Panc1 (cell line): ENCODE measurements at places on chromosomes 1 and 21. TPM values are rescaled to one million over a fixed set of nuclear protein-coding genes. Genes with fewer than 3 reads are reported as not detected.

DNA sequence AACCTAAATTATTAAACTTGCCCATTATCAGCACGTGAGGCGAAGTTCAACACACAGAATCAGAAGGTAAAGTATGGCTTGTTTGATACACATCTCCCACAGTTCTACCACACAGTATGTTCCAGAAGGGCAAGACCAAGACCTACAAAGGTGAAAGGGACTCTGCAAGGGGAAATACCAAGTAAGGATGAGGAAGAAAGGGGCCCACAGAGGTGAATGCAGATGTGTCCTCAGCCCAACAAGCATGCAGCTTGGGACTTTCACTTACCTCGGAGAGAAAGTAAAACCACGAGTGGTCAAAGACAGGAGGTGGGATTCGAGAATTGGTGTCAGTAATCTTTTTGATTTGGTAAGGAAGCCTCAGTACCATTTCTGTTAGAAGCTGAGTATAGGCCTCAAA lies 85.8 kb downstream of the UBR4 start:
- H3K36me3 ChIP-seq: peaks cover 63% of the 10 kb centered on the region
- no peak overlapping the region for H3K27ac ChIP-seq
- DNase-seq: no peak
- H3K27me3 ChIP-seq: no peaks in the 10 kb centered on the region

DNA sequence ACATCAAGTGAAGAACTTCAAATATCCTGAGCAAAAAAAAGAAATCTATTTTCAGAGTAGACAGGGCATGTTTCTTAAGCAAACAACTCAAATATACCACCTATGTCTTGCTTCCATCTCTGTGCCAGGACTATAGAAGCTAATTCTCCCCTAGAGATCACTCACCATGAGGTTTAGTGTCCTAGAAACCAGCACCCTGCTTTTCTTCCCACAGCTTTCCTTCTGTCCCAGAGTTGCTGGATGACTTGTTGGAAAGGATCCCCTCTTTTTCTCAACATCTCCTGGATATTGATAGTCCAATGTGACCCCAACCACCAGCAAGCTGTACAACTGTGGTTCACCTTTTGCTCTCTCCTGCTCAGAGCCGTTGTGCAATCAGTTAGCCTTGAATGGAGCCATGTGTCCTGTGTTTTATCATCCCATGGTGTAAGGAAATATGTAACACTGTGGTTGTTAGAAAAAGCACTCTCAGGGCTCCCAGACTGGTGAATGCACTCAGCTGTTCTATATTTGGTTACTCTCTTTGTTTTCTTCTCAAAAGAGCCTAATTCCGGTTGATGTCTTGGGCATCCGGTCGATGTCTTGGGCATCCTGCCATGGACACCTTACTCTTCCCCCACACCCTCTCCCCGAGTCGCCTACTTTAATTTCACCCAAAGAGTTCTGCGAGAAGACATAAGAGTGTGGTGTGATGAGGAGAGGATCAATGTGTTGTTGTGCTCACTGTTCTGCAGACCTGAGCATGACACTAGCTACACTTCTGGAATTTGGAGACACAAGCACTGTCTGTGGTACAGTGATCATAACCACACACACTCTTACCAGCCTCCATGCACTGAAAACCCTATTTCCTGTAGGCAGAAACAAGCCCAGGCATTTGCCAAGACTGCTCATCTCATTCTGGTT lies 1.7 kb downstream of the TNFSF4 start:
- no peak overlapping the region for H3K27ac ChIP-seq
- no peak for DNase-seq
- no peaks in the 10 kb centered on the region for H3K27me3 ChIP-seq
- no peaks in the 10 kb centered on the region for H3K4me1 ChIP-seq
- peak overlapping the region; percentile 15; the same call in 1 of the 2 replicates for H3K4me3 ChIP-seq
- H3K36me3 ChIP-seq: no peaks in the 10 kb centered on the region

Gene CDA
- total RNA-seq: 0.62 TPM

DNA sequence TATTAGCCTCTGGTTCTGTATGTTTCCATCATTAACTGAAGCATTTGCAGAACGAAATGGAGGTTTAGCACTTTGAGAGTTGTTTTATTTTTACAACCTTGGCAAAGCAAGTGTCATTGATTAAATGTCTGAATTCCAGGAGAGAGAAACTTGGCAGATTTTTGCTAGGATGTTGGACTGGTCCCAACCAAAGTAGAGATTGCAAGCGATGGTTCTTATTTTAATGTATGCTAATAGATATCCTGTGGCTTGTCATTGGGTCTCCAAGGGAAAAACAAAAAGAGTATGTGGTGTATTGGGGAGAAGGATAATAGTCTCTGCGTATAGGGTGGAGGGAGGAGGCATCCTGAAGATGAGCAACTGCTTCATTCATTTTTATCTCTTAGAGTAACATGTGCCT lies 457.2 kb upstream of the RUNX1 start:
- H3K4me1 ChIP-seq: no peaks in the 10 kb centered on the region
- no peaks in the 10 kb centered on the region; the same call in 1 of the 2 replicates for H3K27me3 ChIP-seq
- H3K36me3 ChIP-seq: no peaks in the 10 kb centered on the region
- H3K4me3 ChIP-seq: no peak overlapping the region
- no peak for DNase-seq
- H3K27ac ChIP-seq: no peak overlapping the region

Gene E2F2
- total RNA-seq: 9.5 TPM

Gene DIPK1A
- total RNA-seq: 1.2 TPM

DNA sequence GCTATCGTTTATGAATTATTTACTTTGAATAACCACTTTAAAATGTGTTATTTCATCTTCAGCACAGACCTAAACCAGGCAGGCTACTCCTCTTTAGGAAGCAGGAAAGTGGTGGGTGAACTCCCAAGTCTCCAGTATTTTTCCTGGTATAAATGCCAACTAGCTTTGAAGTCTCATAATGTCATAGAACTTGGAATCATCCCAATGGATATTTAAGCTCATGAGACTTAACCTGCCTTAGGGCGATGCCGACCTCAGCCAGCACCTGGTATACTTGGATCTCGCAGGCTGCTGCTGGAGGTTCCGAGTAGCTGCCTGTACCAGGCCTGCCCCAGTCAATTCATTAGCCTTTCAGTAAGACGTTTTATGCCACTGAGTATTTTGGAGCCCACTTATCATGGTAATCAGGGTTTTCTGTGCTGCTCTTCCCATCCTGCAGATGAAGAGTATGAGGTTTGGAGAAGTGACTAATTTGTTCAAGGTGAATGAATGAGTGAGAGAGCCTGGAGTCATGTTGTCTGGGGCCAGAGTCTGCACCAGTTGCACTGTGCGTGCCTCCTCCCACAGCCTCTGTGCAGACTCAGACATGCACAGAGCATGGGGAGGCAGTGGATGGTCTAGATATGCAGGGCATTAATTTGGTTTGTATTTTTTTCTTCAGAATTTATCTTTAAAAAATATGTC lies 34.9 kb downstream of the VANGL1 start:
- H3K4me3 ChIP-seq: no peak overlapping the region
- no peaks in the 10 kb centered on the region for H3K36me3 ChIP-seq
- no peaks in the 10 kb centered on the region for H3K27me3 ChIP-seq
- H3K27ac ChIP-seq: no peak overlapping the region
- H3K4me1 ChIP-seq: peaks cover under 1% of the 10 kb centered on the region

- no peaks in the 10 kb centered on the region for H3K27me3 ChIP-seq
- DNase-seq: no peak
- no peak overlapping the region for H3K4me3 ChIP-seq
- no peaks in the 10 kb centered on the region for H3K4me1 ChIP-seq
These were observed 26.9 kb upstream of the NKAIN1 start for GRCh38 chr1:31266547-31266946.

DNA sequence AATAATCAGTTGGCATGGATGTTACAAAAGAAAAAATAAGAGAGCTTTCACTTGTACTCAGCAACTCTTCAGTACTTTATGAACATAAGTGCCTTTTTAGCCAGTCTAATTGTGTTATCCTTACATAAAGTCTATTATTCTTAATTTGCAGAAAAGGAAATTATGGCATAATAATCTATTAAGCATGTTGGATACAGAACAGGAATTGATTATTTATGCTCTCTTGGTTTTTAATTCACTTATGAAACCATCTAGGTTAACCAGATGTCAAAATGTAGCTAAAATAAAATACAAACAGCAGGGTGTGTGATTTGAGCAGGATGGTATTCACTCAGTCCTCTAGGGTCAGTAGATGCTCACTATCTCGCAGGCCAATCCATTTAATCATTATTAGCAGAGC lies 79.7 kb downstream of the PLPPR5 start:
- no peak overlapping the region for H3K27ac ChIP-seq
- H3K27me3 ChIP-seq: no peaks in the 10 kb centered on the region
- no peak for DNase-seq
- no peaks in the 10 kb centered on the region for H3K4me1 ChIP-seq
- H3K4me3 ChIP-seq: no peak overlapping the region

DNA sequence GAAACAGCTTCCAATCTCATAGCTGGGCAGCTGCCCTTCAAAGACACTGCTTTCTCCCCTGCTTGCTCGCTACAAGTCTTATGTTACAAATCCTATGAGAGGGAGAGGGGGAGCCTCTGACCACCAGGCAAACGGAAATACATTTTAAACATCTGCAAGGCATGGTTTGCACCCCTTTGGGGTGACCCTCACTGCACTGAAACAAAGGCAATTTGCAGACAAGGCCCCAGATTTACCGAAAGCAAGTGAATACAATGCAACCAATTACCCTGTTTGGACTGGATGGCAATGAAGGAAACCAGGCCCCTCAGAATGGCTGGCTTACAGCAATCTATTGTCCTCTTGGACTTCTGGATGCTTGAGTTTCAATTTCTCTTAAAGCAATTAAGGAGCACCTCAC lies 11.8 kb upstream of the ATP13A2 start:
- no peaks in the 10 kb centered on the region for H3K27me3 ChIP-seq
- H3K27ac ChIP-seq: no peak overlapping the region
- no peak for DNase-seq
- no peak overlapping the region for H3K4me3 ChIP-seq

DNA sequence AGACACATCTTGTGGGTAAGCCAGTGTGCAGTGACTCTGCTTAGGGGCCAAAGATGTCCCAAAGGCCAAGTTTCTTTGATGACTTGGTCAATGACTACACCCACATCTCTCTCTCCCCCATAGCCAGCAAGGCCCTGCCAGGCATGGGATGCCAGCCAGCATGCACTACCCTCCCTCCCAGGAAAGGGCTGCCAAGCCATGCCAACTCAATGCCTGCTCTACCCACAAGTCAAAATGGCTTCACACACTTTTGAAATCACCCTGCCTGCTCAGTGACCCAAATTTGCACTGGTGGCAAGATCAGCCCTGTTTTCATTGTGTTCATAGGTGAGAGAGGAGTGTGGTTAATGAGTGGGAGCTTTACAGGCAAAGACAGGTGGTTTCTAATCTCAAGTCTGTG lies 112.5 kb downstream of the MATN1 start:
- H3K36me3 ChIP-seq: no peaks in the 10 kb centered on the region
- peaks cover 4% of the 10 kb centered on the region for H3K27me3 ChIP-seq
- H3K27ac ChIP-seq: no peak overlapping the region
- no peaks in the 10 kb centered on the region for H3K4me1 ChIP-seq

Gene COA7
- 44.9 TPM for total RNA-seq

GRCh38 chr1:164805399-164805798 lies 246.4 kb downstream of the PBX1 start:
- no peaks in the 10 kb centered on the region for H3K27me3 ChIP-seq
- no peak for DNase-seq
- H3K27ac ChIP-seq: no peak overlapping the region
- H3K4me1 ChIP-seq: no peaks in the 10 kb centered on the region
- H3K36me3 ChIP-seq: no peaks in the 10 kb centered on the region
- H3K4me3 ChIP-seq: no peak overlapping the region

Gene RGS13
- not detected for total RNA-seq
